HCT116 (cell line): ENCODE measurements at places on chromosomes 3 and 15.

- H3K36me3 ChIP-seq, result no peaks in the 10 kb centered on the region
- no peak overlapping the region for H3K27ac ChIP-seq
- DNase-seq, result no peak
- H3K4me3 ChIP-seq, result no peak overlapping the region
- no peaks in the 10 kb centered on the region for H3K27me3 ChIP-seq
These were observed 404.2 kb upstream of the CDIN1 start for GRCh38 chr15:36175186-36175740.

- H3K27ac ChIP-seq, result no peak overlapping the region
- no peaks in the 10 kb centered on the region for H3K4me1 ChIP-seq
- H3K36me3 ChIP-seq, result no peaks in the 10 kb centered on the region
These were observed 187.9 kb downstream of the NFKBIZ start for GRCh38 chr3:102037209-102037608.

- no peaks in the 10 kb centered on the region for H3K4me1 ChIP-seq
- no peak overlapping the region for H3K4me3 ChIP-seq
- H3K27ac ChIP-seq, result no peak overlapping the region
- H3K27me3 ChIP-seq, result no peaks in the 10 kb centered on the region
- H3K36me3 ChIP-seq, result no peaks in the 10 kb centered on the region
- no peak for DNase-seq
These were observed 207.7 kb downstream of the FAM43A start for GRCh38 chr3:194893121-194893987.

DNA sequence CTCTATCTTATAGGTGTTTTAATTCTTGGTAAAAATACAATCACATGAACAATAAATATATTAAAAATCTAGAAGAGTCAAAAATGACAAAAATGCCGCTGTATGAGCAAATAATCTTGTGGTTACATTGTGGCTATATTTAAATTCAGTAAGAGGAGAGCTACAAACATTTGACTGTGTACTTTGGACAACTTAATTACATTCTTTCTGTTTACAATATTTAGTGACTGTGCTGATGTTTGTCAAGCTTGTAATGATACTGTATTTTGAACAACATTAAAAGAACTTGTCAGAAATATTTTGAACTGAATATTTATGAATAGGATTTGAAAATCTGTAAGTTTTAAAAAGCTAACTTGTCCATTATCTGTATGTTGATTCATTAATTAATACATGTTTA lies 598.3 kb downstream of the SI start:
- no peak overlapping the region for H3K4me3 ChIP-seq
- no peaks in the 10 kb centered on the region for H3K27me3 ChIP-seq
- H3K4me1 ChIP-seq, result no peaks in the 10 kb centered on the region
- no peak for DNase-seq
- no peak overlapping the region for H3K27ac ChIP-seq
- no peaks in the 10 kb centered on the region for H3K36me3 ChIP-seq

DNA sequence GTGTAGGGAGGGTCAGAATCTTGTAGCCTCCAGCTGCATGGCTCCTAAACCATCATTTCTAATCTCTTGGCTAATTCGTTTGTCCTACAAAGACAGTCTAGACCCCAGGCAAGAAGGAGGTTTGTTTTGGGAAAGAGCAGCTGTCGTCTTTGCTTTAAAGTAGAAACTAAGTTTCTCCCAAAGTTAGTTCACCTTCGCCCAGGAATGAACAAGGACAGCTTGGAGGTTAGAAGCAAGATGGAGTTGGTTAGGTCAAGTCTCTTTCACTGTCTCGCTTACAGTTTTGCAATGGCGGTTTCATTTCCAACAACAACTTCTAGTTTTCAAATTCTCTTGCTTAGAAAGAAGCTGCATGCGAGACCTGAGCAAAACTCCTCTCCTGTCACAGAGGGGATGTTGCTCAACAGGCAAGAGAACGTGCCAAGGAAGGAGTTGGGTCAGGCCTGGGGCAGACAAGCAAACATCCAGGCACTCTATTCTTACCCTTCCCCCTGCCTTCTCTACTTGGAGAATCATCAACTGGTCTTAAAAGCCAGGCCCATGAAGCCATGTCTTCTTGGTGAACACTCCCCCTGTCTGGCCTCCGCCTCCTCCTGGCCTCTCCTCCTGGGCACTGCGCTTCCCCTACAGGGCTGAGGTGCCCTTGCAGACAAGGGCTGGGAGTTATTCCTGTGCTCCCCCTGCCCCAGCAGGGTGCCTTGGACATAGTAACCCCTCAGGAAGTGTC lies 57.6 kb downstream of the TMEM44 start:
- H3K36me3 ChIP-seq, result no peaks in the 10 kb centered on the region
- H3K27me3 ChIP-seq, result no peaks in the 10 kb centered on the region
- H3K4me3 ChIP-seq, result no peak overlapping the region
- H3K27ac ChIP-seq, result no peak overlapping the region
- no peak for DNase-seq
- H3K4me1 ChIP-seq, result peaks cover 14% of the 10 kb centered on the region

DNA sequence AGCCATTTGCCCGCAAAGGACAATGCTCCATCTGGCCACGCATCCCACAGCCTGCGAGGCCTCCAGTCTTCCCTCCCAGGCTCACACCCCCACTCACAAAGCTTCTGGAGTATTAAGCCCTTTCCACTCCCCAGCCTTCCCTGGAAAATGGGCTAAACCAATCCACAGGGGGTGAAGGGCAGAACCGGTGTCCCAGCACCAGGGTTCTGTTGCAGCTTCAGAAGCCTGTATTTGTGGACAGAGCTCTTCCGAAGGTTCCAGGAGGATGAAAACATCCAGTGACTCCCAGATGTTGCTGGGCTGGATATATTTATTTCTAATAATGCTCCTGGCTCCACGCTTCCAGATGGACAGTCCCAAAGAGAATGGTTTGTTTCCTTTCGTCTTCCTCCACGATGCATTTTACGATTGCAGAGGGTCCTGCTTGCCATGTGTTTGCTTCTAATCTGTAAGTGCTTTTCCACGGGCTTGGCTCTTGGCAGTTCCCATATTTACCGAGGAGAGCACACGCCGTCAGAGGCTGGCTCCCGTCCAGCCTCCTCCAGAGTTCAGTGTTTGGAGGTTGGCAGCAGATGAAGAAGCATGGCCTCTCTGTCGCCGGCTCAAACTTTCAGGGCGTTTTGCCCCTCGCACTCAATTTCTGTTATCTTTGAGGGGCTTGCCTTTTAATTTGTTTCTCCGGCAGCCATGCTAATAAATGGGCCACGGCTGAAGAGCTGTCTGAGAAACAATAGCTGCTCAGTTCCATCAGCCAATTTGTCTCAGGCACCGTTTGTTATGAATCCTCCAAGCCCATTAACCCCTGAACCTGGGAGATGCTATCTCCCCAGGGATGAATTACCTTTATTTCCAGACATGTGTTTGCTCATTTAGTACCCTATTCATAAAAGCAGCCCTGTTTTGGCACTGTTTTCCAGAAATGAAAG lies 367.9 kb upstream of the PROK2 start:
- peak overlapping the region; percentile 34; the same call in 1 of the 2 replicates for H3K27ac ChIP-seq
- peaks cover 17% of the 10 kb centered on the region for H3K4me1 ChIP-seq
- peak; percentile 21 for DNase-seq
- H3K36me3 ChIP-seq, result no peaks in the 10 kb centered on the region

DNA sequence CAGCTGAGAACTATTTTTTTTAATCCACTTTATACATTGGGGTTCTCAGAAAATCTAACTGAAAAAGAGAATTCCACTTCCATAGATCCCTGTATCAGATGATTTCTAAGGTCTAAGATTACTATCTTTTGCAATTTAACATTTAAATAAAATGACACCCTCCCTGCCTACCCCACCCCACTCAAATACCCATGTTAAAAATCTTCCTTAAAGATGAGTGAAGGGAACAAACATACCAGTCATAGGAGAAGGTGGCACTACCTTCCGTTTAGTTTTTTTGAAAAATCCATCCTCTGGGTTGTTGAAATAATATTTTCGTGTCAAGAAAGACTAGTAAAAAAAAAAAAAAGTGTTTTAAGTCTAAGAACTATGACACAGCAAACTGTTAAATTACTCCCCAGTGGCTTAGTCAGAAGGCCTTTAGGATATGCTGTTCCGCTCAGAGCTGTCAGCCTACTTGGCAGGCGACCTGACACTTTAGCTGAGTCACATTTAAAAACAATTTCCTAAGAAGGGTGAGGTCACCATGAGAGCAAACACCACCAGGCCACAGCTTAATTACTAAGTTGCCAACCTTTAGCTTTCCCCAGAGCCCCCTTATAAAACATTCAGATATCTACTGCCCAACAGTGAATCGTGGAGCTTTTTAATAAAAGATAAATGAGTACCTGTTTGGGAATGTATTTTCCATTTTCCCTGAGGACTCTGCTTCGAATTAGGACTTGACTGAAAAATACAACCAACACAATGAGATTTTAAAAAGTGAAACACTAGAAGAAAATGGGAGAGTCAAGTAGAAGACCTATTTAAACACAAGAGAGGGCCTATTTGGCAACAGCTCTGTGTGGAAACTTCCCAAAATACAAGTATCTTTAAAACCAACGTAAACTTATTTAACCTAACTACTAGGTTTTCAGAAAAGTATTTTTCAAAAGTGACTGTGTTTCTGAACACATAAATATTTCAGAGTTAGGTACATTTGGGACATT lies 9.6 kb downstream of the EMC3 start:
- H3K27ac ChIP-seq, result peak overlapping the region; percentile 24; the same call in 1 of the 2 replicates
- H3K4me3 ChIP-seq, result no peak overlapping the region
- no peaks in the 10 kb centered on the region for H3K27me3 ChIP-seq
- peak; percentile 68 for DNase-seq
- peaks cover 3% of the 10 kb centered on the region; the same call in 1 of the 2 replicates for H3K36me3 ChIP-seq

DNA sequence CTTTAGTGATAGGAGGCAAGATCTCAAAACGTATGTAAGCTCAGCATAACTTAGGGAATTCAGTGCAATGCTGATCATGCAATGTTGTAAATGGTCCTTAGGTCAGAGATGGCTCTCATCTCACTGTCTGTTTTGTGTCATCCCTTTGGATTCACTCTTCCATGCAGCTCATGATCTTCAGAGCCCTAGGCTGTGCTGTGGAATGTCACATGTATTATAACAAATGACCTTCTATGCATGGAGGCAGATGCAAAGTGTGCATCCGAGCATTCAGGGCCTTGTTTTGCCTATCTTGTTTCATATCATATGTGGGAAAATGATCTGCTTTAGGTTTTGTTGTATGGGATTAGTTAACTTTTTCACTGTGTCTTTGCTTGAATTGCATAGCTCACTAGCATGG lies 40.5 kb upstream of the PDZRN3 start:
- H3K4me1 ChIP-seq, result no peaks in the 10 kb centered on the region
- no peak overlapping the region for H3K27ac ChIP-seq
- H3K4me3 ChIP-seq, result no peak overlapping the region
- no peaks in the 10 kb centered on the region for H3K27me3 ChIP-seq
- H3K36me3 ChIP-seq, result no peaks in the 10 kb centered on the region

DNA sequence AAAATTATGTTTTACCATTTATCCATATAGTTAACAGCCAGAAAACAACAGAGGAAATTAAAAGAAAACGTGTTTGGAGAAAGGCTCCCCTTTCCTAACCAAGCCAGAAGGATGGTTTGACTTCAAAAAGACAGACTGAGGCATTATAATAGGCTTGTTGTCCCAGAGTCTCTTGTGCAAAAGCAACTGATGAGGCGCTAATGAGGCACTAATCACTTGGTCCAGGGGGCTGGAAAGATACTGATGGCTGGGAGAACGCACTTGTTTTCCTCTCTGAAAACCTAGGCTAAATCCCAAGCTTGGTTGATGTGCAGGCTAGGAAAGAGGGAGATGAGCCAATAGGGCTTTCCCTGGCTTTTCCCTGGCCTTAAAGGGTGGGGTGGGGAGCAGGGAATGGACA lies 389.6 kb downstream of the NTRK3 start:
- no peak overlapping the region for H3K27ac ChIP-seq
- no peak overlapping the region for H3K4me3 ChIP-seq
- no peak for DNase-seq
- H3K27me3 ChIP-seq, result no peaks in the 10 kb centered on the region

GRCh38 chr3:193794002-193794881 lies 201.2 kb downstream of the OPA1 start:
- H3K27ac ChIP-seq, result no peak overlapping the region
- H3K27me3 ChIP-seq, result peaks cover 12% of the 10 kb centered on the region; the same call in 1 of the 2 replicates

DNA sequence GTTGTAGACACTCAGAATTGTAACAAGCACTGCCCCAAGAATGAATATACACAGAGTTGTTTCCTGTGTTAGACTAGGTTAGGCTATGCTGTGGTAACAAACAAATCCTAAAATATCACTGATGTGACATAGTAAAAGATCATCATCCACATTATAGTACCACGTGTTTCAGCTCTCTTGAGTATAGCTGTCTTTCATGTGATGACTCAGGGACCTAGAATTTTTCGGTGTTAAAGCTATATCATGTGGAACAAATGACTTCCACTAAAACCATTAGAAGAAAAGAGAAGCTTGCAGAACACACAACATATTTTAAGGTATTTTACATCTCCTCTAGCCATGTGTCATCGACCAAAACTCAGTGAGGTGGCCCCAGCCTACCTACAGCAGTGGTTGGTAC lies 307.9 kb upstream of the RBMS3 start:
- H3K4me1 ChIP-seq, result no peaks in the 10 kb centered on the region
- H3K36me3 ChIP-seq, result no peaks in the 10 kb centered on the region
- H3K27ac ChIP-seq, result no peak overlapping the region
- no peaks in the 10 kb centered on the region for H3K27me3 ChIP-seq

GRCh38 chr15:57375827-57376695 lies at the start of gene CGNL1:
Gene CGNL1, plus strand, starts transcription at chr15:57376505. Its CDS starts 61,495 bp downstream, at chr15:57438000.
- no peaks in the 10 kb centered on the region for H3K27me3 ChIP-seq
- peaks cover 12% of the 10 kb centered on the region for H3K4me1 ChIP-seq
- H3K36me3 ChIP-seq, result no peaks in the 10 kb centered on the region
- H3K4me3 ChIP-seq, result peak within 1 kb of the TSS; percentile 55
- no peak within 1 kb of the TSS; the same call in 1 of the 2 replicates for H3K27ac ChIP-seq

DNA sequence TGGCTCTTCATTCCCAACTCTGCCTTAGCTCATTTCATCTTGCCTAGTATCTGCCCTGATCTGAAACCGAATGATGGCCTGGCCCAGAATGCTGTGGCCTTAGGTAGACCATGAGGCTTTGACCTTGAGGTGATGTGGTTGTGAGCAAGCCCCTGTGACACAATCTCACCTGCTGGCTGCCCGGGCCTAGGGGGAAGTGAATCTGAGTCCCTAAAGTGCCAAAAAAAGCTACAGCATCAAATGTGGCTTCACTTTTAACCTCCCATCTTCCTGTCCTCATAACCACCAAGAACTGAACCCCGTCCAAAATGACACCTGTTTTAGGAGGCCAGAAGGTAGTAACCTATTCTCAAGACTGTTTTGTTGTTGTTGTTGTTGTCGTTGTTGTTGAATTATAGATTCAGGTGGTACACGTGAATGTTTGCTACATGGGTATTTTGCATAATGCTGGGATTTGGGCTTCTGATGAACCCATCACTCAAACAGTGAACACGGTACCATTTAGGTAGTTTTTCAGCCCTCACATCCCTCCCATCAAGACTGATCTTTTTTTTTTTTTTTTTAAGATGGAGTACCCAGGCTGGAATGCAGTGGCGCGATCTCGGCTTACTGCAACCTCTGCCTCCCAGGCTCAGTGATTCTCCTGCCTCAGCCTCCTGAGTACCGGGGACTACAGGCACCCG lies 54.6 kb downstream of the MCCC1 start:
- no peaks in the 10 kb centered on the region for H3K27me3 ChIP-seq
- no peak for DNase-seq
- no peaks in the 10 kb centered on the region for H3K4me1 ChIP-seq
- H3K27ac ChIP-seq, result no peak overlapping the region
